ENCODE measurements at places on chromosomes 1 and 21.

DNA sequence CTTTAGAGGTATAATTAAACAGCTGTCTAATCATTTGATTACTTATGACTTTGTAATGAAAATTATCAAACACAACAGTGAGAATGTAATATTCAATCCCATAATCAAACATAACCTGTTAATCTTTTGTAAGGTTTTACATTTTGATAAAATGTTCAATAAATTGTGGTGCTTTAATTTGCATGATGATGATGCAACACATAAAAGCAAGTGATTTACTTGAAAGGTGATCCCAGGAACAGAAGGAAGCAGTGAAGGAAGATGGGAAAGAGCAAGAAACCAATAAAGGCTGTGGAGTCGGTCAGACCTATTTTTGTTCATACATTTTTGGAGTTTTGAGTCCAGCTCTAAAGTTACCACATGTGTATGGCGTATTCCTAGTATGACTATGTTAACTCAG, 29.6 kb downstream of the ZNF695 start:
- DNase-seq = no peak

DNA sequence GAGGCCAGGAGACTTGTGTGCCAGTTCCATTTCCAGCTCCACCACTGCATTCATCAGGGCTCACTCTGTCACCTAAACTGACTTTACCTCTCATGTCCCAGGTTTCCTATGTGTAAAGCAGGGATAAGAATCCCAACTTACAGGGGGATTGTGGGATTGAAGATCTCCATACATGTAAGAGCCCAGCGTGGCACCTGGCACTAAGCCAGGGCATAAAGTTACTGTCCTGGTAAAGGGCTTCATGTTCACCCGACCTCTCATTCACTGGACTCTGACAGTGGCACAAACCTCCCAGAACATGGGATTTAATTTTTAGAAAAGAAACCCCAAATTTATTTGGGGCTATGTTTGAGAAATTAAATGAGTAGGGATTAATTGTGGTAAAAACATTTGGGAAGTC, 8.9 kb upstream of the IGFN1 start:
- no peak for DNase-seq

GRCh38 chr1:226608699-226609505, 60.3 kb downstream of the STUM start:
- DNase-seq = peak; percentile 85

DNA sequence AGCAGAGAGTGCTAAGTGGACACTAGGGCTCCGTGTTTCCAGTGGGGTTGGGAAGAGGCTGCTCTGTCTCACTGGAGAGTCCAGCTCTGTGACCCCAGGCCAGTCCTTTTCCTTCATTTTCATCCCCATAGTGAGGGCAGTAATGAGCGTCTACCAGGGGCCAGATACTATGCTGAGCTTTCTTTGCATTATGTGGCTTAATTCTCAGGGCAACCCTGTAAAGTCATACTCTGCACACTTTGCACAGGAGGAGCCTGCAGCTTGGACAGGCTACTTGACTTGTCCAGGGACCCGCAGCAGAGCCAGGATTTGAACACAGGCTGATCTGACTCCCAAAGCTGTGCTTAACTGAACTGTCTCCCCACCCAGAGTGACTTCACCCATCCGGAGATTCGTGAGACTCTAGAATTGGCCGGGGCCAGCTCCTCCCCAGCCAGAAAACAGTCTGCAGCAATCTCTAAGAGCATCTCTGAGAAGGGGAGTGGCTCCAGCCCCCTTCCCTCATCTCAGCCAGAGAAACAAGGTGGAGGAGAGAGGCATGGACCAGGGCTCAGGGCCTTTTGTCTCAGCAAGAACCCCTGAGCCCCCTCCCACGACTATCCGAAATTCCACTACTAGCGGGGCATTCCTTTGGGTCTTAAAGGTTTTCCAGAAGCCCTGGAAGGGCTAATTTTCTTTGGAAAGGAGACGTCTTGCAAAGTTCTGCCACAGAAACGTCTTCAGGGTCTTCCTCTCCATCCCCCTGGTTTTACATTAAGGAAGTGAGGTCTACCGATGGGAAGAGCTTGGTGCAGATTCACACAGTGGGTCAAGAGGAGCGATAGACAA, 866 bp upstream of the FNDC5 start:
- no peak for DNase-seq

DNA sequence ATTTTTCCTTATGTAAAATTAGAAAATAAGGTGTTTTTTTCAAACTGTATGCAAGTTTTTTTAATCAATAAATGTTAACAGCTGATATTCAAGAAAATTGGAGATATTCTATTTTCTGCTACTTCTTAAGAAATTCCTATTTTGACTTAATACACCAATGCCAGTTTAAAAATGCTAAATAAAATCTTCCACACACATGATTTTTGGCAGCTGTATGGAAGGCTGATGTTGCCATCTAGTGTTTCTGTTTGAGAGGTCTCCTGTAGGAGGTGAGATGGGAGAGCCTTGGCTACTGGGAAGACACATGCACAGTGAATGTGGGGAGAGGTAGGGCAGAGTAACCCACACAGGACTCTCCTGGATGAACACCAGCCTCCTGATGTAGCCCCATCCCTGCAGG, 29.2 kb upstream of the OR2B11 start:
- peak; percentile 64 for DNase-seq

GRCh38 chr1:76725864-76726619, 141.2 kb upstream of the ST6GALNAC5 start:
- no peak for DNase-seq

- no peak for DNase-seq
Observed at GRCh38 chr1:223775054-223775453, 62.7 kb downstream of the CAPN2 start.

- DNase-seq = no peak
Observed at GRCh38 chr1:64358692-64359091, 111.2 kb upstream of the CACHD1 start.

- DNase-seq = no peak
Observed at GRCh38 chr1:64124704-64125440, 78.6 kb upstream of the UBE2U start.

DNA sequence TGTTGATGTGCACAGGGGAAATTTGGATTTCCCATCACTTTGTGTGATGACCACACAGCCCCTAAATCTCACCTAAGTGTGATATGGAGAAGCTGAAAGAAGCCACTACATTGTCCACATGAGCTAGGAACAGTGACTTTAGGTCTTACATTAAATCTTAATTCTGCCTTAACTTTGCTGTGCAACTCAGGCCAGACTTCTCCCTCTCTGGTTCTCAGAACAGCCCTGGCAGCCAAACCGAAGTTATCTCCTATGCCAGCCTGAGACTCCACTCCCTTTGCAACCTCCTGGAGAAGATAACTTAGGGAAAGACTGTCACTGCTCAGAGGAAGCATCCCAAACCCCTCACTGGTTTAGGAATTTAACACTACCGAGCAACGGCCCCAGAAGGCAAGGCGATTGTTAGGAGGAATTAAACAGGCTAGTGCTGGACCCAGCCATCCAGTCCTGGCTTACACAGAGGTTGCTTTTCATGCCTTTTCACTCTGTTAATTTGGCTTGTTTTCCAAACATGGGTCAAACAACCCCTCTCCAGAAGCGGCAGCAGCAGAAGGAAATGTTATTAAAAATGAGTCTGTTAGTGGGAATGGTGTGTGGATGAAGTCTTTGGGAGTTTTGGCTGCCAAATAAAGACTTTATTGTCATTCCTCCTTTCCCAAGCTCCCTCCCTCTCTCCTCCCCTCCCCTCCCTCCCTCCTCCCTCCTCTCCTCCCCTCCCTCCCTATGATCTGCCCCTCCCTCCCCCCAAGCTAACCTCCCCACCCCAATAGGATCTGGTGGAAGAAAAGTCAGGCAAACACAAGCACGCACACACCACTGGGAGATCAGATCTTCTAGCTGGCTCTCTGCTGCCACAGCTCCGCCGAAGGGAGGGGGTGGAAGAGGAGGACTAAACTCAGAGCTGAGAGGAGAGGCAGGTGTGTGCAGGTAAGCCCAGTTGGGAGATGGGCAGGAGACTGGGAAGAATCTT, at the start of gene PRELP:
PRELP (plus strand) TSS at position 795 of the 970 bp plus-strand sequence. CDS start 7,379 bp downstream, outside the sequence.
- DNase-seq = no peak

- DNase-seq = no peak
Observed at GRCh38 chr1:174447866-174448530, at the start of gene GPR52. TSS of gene GPR52 (plus strand) at chr1:174447964. CDS start at chr1:174448112, 148 bp downstream.

DNA sequence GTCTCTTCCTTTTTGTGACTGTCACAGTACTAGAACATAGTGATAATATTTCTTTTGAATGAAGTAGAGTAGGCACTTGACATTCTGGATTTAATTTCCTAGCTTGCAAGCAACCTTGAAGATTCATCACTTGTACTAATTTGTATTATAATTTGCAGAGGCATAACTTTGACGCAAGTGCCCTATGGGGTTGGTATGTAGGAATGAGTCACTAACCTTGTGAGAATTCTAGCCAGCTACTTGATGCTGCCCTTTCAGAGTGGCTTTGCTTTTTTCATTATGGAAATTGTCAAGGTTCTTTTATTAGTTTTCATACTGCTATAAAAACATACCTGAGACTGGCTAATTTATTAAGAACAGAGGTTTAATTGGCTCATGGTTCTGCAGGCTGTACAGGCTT, 13.7 kb upstream of the DPH5 start:
- DNase-seq = no peak

- no peak for DNase-seq
Observed at GRCh38 chr1:18237371-18237770, 129.8 kb downstream of the IGSF21 start.

- no peak for DNase-seq
Observed at GRCh38 chr1:44084998-44085675, 33.5 kb upstream of the KLF17 start.

GRCh38 chr1:185535621-185536020, 198.6 kb upstream of the HMCN1 start:
- no peak for DNase-seq

GRCh38 chr1:229893762-229894444, 173.1 kb upstream of the GALNT2 start:
- no peak for DNase-seq

- DNase-seq = peak; percentile 83
Observed at GRCh38 chr1:206489980-206490770, 17.2 kb upstream of the RASSF5 start.

GRCh38 chr1:25800703-25801377, 847 bp downstream of the SELENON start:
- no peak for DNase-seq

DNA sequence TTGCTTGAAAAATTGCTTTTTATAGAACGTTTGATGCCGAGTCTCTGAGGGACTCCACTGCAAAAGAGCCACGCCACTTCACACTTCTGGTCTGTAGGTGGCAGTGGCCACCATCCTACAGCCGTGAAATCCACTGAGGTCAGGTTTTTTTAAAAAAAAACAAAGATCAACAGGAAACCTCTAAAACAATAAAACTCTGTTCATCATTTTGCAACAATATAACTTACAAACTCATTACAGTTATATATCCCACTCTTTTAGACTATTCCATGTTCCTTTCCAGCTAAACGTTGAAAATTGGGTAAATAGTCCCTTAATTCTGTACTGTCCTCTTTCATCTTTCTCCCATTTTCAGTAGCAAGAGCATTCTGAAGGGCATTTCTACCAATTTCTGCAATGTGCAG, 64.6 kb upstream of the FMN2 start:
- peak; percentile 23 for DNase-seq

- DNase-seq = no peak
Observed at GRCh38 chr21:33997436-33997835, 75.9 kb upstream of the MRPS6 start.

DNA sequence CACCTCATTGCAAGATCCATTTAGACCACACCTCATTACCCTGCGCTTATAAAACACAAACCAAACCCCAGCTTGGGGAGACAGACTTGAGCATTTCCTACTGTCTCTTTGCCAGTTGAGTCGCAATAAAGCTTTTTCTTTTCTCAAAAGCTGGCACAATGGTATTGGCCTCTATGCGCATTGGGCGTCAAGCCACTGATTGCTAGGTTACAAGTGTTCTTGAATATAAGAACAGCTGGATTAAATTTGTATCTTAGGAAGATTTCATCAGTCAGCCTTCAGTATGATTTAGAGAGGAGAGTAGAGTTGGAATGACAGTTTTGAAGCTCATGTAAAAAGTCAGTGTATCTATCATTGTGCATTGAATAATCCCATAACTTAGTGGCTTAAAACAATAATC, 84.9 kb upstream of the RAB4A start:
- no peak for DNase-seq

DNA sequence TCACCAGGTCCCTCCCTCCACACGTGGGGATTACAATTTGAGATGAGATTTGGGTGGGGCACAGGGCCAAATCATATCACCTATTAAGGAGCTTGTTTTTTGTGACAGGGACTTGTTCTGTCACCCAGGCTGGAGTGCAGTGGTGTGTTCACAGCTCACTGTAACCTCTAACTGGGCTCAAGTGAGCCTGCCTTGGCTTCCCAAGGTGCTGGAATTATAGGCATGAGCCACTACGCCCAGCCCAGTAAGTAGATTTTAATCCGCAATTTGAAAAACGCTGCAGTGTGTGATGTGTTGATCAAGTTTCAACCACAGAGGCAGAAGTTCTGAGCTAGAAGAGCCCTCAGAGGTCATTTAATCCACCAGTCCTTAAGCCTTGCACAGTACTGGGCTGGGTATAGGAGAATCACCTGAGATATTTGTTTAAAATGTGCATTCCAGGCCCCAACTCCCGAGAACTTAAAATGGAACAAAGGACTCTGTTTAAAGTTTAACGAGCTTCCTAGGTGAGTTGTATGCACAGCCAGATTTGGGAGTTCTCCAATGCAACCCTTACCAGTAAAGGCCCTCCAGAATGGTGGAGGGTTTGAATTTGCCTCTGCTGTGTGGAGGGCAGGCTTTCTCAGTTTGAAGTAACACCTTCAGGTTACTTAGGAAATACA, 13.4 kb downstream of the RPL11 start:
- no peak for DNase-seq

- DNase-seq = no peak
Observed at GRCh38 chr1:245045087-245045881, 109.5 kb upstream of the KIF26B start.

- DNase-seq = no peak
Observed at GRCh38 chr1:230249695-230250480, 176.2 kb downstream of the PGBD5 start.

DNA sequence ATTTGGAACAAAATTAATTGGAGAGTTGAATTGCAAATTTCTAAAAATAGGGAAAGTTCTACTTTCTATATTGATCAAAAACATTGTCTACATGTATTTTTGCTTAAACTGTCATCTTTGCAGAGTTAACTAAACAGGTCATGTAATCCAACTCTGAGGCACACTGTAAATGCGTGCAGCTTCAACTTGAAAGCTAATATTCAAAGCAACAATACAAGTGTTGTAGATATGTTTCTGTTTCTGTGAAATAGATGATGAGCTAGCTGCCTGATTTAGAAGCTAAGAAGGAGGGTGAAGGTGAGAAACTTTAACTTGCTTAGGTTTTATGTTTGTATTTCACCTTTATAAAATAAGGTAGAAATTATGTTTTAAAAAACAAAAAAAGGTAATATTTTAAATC, 77.2 kb downstream of the IVNS1ABP start:
- DNase-seq = no peak
